ENCODE measurements at places on chromosomes 1 and 21. TPM values are rescaled to one million over a fixed set of nuclear protein-coding genes. Genes with fewer than 3 reads are reported as not detected.

DNA sequence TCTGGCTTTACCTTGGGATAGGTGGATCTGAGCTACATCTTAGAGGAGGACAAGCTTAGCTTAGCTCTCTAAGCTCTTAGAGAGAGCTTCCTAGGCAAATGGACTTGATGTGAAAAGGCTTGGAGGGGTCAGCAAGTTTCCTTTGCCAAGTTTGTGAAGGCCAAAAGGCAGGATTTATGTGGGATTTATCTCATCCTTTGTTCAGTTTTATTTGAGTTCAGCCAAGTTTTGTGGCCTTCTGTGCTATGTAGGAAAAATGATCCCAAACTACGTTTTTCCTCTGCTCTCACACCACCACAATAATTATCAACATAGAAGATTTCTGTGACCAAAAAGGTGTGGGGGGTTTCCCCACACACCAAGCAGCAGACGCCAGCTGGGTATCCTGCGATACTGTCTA, 26.0 kb upstream of the RNF11 start:
- no peak for ATAC-seq

DNA sequence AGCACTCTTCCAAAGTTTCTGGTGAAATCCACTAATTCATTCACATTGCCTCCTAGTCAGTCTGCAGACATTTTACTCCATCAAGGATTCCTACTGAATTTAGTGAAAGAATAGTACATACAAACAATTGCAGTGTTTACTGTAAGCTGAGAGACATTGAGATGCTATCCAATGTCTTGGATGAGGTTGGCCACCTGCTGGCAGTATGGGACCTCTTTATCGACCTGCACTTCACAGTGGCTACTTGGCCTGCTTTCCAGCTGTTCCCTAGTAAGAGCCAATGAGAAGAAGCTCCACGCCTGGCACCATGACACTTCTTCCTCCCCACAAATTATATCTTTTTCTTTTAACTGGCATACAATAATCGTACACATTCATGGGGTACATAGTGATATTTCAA, 51.5 kb upstream of the LRIF1 start:
- ATAC-seq, result no peak

DNA sequence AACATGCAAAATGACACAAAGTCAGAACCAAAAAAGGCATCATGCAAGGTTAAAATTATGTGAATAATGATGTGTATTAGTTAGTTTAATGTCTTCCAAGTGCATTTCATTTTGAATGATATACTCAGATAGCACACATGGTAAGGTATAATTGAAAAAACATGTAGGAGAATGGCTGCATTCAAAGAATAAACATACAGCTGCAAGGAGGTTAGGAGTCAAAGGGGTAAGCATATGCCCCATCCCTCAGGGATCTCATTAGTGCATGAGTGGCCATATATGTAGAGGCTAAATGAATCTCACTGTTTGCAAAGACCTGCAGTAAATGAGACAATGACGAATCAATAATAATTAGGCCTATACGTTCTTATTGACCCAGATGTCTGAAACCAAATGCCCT, 179.7 kb upstream of the HOOK1 start:
- ATAC-seq, result no peak

DNA sequence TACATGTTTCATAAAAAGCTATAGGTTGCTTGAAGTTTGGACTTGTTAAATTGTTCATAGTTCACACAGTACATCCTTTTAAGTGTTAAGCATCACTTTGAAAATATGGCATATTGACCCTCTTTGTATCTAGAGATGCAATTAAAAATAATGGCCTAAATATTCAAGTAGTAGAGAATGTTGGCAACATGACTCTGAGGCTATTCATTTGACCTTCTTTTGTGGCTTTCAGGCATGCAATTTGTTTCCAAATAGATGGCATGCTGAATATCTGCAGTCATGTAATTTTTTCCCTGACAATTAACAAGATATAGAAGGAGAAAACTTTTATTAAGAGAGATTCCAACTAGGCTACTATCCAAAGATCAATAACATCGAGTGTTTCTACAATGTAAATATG, 230.5 kb upstream of the ZRANB2 start:
- no peak for ATAC-seq

DNA sequence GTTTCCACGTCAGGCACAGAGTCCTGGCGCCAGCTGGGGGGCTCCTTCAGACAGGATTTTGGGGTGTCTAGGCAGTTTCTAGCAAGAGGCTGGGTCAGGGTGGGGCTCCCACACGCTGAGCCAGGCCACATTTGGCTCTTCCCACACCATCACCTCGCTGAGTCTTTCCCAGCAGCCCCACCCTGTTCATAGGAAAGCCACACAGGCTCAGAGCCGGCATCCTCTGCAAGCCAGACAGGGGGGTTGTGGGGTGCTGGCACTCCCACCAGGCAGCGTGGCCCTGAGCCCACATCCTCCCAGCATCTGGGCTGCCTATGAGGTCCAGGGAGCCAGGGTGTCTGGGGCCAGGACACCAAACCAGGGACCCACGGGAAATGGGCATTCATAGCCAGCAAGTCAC, 2.8 kb upstream of the GPR153 start:
- peak; percentile 4 for ATAC-seq

DNA sequence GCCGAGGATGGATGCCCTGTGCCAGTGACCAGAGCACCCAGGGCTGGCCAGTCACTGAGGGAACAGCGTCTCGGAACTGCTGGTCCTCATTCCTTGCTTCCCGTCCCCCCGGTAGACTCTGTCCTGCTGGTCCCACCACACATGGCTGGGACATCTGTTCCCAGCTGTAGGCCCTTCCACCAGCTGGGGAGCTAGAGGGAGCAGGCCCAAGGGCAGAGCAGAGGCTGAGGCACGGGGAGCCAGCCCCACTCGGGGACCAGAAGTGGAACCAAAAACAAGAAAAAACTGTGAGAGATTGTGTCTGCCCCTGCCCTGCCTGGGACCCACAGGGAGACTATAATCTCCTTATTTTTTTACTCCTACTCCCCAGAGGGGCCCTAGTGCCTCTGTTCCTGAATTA, 23.8 kb downstream of the ATP8B2 start:
- ATAC-seq, result no peak

GRCh38 chr1:55314740-55315139, 99.6 kb upstream of the USP24 start:
- ATAC-seq, result peak; percentile 90

DNA sequence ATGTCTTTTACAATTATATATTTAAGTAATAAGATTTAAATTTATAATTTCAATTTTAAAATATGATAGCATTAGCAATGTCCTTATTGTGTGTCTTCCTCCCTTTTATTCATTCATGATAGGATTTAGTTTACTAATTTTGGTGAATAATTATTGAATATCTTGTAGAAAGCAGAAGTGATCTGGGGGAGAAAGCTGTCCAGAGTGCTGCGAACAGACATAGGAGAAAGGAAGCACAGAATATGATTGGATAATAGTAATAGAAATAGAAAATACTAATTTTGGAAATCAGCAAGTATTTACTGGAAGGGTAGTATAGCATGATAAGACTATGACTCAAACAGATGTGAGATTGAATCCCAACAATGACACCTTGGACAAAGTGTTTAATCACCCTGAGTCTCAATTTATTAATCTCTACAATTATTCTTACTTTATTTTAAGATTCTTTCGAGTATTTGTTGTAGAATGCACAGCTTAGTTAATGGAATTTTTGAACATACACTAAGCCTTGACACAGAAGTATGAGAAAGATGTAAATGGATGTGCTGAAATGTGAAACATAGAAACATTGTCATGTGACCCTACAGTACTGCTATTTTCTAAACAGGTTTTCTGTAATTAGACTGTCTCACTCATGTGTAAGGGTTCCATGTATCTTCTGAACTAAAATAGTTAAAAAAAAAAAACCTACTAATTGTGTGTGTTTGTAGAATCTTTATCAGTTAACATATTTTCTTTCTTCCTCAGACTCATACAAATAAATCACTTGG, 7.9 kb downstream of the SH3GLB1 start:
- ATAC-seq, result no peak

- ATAC-seq, result peak; percentile 82
These were observed 14.4 kb downstream of the SLC5A9 start for GRCh38 chr1:48236716-48237470.

DNA sequence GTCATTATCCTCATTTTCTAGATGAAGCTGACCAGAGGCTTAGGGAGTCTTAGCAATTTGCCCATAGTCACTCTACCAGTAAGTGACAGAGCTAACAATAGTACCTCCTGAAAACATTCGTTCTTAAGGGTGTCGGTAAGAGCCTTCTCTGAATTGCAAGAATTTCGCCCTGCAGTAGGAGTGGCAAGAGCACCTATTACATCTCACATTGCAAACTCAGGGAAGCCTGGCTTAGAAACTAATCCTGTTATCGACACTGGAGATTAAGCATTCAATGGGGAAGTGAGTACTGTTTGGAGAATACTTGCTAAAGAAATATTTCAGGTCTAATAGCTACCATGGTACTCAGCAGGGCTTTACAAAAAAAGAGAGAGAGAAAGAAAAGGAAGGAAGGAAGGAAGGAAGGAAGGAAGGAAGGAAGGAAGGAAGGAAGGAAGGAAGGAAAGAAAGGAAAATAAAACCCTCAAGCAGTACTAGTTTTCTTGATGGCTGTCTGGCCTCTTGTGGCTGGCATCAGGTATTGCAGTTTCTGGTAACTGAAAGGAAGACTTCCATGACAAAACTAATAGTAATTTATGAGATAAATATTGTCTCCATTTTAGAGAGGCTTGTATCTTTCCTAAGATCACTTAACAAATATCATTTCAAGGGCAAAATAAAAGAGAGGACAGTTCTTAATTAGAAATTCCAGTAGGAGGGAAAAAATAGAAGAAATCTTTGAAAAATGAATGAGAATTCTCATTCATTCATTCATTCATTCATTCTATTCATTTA, 10.4 kb downstream of the C1orf226 start:
- ATAC-seq, result peak; percentile 88

- ATAC-seq, result no peak
These were observed 124.5 kb upstream of the DPYD start for GRCh38 chr1:98045211-98045766.

- ATAC-seq, result no peak
These were observed 12.2 kb upstream of the CDC42BPA start for GRCh38 chr1:227330279-227331076.

DNA sequence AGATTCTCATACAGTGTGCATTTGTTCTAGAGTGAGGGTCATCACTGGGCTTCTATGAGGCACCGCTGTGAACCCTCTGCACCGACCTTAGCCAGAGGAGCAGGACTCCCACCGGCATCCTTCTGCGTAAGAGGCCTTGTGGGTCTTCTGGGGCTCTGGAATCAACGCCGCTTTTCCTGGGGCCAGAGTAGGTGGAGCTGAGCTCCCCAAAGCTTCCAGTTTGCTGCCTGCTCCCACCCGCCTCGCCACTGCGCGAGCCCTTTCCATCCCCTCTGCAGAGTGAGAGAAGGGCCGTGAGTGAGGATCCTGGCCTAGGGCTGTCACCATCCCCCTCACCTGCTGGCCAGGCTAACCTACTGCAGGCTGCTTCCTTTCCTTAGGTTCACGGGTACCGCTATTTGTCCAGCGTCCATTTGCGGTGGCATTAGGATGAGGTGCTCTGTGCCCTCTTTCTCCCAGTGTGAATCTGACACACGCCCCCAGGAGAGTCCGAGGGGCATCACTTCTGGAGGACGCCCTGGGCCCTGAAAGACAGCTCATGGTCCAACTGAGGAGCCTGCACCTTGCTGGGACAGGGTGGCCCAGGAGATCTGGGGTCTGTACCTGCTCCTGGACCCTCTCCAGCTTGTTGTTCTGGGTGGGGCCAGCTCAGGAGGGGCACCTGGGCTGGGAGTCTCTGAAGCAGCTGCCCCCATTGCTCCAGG, 36.2 kb downstream of the UMODL1 start:
- ATAC-seq, result no peak

DNA sequence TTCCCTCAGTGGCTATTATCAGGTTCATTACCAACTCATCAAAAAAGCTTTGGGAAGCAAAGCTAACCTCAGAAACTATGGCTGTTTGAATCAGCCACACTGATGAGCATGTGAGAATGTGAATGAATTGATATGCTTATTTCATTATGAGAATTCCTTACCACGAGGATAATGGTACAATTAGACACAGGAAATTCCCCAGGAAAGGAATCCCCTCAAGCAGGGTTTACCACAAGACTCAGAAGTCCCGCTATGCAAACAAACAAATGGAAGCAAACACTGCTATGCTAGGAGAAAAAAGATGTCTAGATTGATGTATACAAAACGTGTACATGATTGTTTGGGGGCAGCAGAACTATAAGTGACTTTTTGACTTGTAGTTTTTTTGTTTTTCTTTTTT, 205.0 kb downstream of the HMCN1 start:
- ATAC-seq, result no peak

- ATAC-seq, result peak; percentile 19
These were observed 4.3 kb downstream of the CAMK1G start for GRCh38 chr1:209587789-209588188.

DNA sequence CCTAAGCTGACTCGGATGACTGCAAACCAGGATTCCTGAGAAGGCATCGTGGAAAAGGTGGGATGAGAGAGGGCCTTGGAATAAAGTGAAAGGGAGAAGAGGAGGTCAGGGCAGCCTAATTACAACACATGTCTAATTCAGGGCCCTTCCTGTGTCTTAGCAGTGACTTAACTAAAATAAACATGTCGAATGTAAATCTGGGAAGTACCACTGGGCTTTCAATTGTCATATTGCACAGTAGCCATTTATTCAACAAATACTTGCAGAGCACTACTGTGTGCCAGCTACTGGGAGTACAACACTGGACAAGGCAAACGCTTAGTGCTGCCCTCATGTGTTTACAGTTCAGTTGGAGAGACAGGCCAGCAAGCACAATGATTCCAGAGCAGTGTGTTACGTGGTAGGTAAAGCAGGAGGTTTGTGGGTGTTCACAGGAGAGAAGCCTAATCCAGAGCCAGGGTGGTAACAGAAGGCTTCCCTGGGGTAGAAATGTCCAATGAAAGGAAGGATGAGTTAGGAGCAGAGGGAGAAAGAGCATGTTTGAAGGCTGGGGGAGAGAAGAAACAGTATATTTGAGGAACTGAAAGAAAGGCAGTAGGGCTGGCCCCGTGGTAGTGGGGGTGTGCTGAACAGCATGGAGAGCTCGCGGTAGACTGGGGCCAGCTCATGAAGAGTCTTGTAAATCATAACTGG, 38.0 kb upstream of the RASAL2 start:
- peak; percentile 50 for ATAC-seq

DNA sequence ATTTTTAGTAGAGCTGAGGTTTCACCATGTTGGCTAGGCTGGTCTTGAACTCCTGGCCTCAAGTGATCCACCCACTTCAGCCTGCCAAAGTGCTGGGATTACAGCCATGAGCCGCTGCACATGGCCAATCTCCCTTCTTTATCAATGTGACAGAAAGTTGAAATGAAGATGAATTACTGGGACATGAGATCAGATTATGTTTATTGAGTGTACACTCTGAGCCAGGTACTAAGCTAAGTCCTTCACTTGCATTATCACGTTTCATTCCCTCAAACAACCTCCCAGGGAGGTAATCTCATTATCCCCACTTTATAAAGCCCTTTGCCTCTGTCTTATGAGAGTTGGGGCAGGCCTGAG, 6.3 kb upstream of the CHI3L2 start:
- no peak for ATAC-seq

The DYNLT5 gene
- total RNA-seq, result not detected

The PCP4L1 gene
- 29.3 TPM for total RNA-seq

The NBPF4 gene
- total RNA-seq, result 0.08 TPM

The TSSK3 gene
- 0.52 TPM for total RNA-seq

The ANGPTL3 gene
- total RNA-seq, result not detected

The RGS4 gene
- total RNA-seq, result 0.16 TPM

The TMEM61 gene
- total RNA-seq, result 1.4 TPM
